ENCODE measurements at places on chromosomes 11 and 22.

DNA sequence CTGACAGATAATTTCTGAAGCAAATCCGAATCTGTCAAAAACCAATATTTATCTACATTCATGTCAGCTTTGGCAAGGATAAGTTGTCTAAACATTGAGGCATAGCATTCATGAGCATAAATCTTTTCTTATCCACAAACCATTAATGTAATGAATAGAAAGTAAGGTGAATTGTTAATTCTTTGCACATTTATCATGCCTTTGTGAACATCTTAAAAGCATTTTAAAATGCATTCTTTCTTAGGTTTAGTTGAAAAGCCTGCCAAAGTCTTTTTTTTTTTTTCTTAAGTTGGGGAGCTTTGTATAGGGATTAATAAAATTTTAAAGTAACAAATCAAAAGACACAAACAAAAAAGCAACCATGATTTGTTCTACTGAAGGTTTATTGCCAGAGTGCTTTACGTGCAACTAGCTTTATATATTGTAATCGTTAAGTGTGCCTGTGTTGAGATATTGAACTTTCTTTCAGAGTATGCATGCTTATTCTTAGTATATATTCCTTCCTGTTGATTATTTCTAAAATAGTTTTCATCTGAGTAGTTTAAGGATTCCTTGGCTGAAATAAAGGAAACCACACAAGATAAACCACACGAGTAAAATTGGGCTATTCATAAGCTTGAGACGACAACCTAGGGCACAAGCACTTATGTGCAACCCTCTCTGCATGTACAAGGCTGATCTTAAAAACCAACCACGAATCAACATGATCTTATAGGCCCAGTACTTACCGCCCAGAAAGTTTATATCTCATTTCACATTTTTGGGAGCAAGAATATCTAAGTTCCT lies 1110.9 kb upstream of the CNTN5 start:
- peak; percentile 90 for DNase-seq

- DNase-seq, result no peak
These were observed 7.6 kb upstream of the OR52K2 start for GRCh38 chr11:4441515-4441914.

DNA sequence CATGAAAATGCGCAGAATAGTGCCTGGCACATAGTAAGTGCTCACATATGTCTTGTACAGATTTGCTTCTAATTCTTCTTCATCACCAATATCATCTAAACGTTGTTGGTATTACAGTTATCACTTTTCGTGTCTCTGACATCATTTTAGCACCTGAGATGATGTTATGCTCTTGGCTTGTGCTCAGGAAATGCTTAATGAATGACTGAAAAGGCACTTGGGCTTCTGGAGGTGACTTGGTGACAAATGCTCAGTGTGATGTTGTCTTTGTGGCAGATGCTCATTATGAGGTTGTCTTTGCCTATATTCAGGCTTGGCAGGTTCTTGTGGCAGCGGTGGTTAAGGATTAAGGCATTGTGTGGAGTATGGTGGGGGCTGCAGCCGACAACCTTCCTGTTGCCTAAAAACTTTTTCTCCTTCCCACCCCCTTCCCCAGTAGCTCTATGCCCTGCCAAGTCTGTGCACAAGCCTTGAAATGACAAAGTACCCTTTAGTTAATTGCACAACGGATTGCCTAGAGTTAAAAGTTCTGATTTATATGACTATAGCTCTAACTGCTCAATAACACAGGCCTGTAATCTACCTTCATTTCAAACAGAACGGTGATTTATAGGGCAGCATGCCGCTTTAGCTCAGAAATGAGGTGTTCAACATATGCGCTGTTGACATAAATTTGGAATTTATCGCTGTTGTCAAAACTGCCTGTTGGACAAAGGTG lies 82.5 kb downstream of the ZBTB16 start:
- DNase-seq, result no peak

DNA sequence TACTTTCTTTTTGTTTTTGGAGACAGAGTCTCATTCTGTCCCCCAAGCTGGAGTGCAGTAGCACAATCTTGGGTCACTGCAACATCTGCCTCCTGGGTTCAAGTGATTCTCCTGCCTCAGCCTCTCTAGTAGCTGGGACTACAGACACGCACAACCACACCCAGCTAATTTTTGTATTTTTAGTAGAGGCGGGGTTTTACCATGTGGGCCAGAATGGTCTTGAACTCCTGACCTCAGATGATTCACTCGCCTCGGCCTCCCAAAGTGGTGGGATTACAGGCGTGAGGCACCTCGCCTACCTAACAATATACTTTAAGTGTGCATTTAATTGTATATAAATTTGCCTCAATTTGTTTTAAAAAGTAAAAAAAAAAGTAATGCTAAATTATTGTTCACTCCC lies 38.4 kb downstream of the GRK3 start:
- no peak for DNase-seq

DNA sequence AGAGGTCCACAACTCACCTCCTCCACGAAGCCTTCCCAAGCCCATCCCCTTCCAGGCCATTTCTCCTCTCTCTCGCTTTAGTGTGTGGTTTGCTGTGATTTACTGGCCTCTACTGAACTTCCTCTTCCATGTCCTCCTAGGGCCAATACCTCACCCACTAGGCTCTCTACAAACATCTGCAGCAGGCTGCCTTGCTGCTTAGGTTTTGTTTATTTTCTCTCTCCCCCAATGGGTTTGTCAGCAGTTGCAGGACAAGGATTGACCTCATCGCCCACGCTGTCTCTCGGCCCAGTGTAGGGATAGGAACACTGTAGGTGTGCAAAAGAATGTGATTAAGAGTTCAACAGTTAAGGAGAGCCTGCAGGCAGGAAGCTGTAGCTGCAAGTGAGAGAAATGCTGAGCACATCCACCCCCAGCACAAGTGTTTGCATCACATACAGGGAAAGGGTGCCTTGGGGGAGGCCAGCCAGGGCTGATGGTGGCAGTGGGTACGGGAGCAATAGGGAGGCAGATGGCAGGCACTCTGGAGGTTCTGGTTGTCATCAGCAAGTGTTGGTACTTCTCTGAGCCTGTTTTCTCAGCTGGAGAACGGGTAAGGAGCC lies 1.4 kb downstream of the PC start:
- DNase-seq, result no peak

DNA sequence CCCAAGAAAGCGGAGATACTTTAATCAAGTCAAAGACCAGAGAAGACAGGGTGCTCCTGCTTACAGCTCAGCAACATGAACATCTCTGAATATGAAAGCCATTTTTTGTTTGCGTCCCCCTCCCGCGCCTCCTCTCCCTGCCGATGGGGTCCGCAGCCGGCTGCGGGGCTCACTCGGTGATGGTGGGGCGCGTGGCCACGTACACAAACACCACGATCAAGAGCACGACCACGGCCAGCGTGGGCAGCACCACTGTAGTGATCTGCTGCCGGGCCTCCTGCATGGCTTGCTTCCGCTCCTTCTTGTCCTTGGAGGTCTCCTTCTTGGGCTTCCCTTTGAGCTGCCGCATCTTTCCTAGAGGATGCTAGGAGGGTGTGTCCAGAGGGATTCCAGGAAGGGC lies 64.3 kb downstream of the SMCO4 start:
- no peak for DNase-seq

- no peak for DNase-seq
These were observed 189.9 kb downstream of the ARHGAP42 start for GRCh38 chr11:100876815-100877520.

- peak; percentile 78 for DNase-seq
These were observed 66.5 kb downstream of the CCDC34 start for GRCh38 chr11:27296497-27296896.

GRCh38 chr11:112320668-112321067 lies 60.0 kb upstream of the PLET1 start:
- peak; percentile 19 for DNase-seq

GRCh38 chr11:132263241-132263640 lies 892.8 kb downstream of the NTM start:
- DNase-seq, result no peak

- no peak for DNase-seq
These were observed 136.2 kb upstream of the SEZ6L start for GRCh38 chr22:26033071-26033470.

- DNase-seq, result no peak
These were observed 2.9 kb downstream of the MICAL3 start for GRCh38 chr22:18021431-18021830.

GRCh38 chr11:117704395-117705100 lies 92.5 kb downstream of the DSCAML1 start:
- no peak for DNase-seq

DNA sequence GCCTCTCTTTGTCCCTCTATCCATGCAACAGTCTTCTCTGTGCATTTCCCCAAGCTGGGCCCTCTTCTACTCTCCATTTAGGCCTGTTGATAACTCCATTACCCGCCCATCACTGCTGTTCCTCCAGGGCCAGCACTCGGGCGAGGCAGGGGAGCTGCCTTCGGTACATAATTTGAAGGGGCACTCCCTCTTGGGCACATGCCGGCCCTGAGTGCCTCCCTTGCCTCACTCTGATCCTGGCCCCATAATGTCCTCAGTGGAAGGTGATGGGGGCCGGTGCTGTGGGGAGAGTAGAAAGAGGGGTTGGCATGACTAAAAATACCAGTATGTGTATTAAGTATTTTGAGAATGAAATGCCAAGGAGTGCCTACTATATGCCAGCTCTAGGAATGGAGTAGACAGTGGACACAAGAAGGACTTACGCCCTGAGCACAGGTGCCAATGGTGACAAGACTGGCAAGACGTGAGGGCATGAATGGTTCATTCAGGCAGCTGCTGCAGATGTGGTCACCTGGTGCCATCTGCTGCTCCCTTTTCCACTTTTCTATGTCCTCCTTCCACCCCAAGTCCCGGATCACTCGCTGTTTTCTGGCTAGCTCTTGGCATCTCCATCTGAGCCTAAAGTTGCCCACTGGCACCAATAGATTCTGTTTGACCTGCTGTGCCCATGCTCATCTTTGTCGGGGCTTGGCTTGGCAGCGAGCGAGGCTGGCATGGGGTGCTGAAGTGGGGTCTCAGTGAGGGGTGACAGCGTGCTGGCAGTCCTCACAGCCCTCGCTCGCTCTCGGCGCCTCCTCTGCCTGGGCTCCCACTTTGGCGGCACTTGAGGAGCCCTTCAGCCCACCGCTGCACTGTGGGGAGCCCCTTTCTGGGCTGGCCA lies 22.6 kb downstream of the TMEM218 start:
- no peak for DNase-seq

DNA sequence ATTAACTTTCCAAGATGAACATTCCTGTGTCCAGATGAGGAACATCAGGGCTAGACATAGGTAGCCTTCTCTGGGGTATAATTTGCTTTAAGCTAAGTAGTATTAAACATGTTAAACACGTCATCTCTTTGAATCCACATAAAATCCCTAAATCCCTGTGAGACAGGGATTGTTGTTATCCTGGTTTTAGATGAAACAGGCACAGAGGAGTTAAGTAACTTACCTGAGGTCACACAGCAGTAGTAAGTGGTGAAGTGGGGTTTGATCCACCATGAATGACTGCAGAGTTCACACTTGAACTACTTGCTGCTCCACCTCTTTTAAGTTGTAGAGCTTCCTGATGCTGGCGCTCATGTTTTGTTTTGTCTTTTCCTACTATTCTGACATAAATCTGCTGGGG lies 82.6 kb upstream of the NNMT start:
- no peak for DNase-seq

DNA sequence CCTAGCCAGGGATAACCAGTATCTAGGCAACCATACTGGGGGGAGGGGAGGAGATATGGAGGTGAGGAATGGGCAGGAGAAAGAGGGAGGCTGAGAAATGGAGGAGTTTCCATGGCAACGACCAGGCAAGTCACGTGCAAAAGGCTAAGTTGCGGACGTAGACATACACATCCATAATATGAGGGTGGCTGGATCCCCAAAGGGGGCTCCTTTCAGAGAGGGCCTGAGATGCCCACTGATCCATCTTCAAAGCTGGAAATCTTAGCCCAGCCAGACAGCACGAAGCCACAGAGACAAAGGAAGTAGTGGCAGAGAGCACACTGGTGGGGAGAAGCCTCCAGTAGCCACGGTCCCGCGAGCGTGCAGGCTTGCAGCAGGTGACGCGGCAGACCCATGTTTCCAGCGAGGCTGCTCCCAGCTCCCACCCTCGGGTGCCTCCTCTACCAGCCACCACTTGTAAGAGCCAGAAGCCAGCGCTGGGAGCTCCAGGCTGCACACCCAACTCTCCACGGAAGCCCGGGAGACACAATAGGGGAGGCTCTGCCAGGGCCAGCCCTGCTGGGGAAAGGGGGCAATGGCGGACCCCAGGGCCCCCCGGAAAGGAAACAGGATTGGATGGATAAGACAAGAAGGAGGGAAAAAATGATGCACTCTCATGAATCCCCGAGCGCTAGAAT lies 938 bp downstream of the FXYD6 start:
- DNase-seq, result no peak

GRCh38 chr11:66051766-66052663 lies at the start of gene SF3B2:
TSS of gene SF3B2 (plus strand) at chr11:66052364. CDS start at chr11:66052385, 21 bp downstream.
- peak; percentile 97 for DNase-seq

- no peak for DNase-seq
These were observed 38.6 kb upstream of the SOX6 start for GRCh38 chr11:16394947-16395346.

GRCh38 chr22:31346255-31346732 lies at the start of gene PATZ1:
TSS of gene PATZ1 (minus strand) at chr22:31346346. CDS start at chr22:31345602, 744 bp downstream.
- DNase-seq, result peak; percentile 70

GRCh38 chr11:17002543-17002942 lies 11.7 kb downstream of the PLEKHA7 start:
- DNase-seq, result no peak

DNA sequence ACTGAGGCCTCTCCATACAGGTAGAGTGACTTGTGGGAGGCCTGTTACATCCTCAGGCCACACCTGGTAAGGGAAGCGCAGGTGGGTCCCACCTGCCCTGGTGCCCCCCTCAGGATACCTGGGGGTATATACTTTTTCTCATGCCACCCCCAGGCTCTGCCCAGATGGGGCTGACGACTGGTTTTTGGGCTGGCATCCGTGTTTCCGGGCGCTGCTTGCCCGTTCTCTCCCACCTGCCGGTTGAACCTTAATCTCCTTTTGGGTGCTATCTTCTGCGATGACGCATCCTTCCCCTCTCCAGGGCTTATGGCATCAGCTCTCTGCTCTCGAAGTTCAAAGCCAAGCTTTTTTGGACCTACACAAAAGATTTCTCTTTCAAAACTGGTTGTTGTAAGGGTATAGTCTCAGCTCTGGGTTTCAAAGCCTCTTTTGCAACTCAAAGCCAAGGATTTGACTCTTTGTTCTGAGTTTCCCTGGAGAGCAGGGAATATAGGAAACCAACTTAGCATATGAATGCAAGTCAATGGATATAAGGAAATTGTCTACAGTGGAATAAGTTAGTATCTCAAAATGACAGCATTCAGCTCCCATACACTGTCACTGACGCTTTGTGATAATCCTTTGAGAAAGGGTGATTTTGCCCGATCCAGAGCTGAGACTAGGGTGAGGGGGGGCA lies 8.6 kb upstream of the LRRC10B start:
- DNase-seq, result peak; percentile 72

- no peak for DNase-seq
These were observed 16.3 kb downstream of the DGKZ start for GRCh38 chr11:46363455-46364005.

DNA sequence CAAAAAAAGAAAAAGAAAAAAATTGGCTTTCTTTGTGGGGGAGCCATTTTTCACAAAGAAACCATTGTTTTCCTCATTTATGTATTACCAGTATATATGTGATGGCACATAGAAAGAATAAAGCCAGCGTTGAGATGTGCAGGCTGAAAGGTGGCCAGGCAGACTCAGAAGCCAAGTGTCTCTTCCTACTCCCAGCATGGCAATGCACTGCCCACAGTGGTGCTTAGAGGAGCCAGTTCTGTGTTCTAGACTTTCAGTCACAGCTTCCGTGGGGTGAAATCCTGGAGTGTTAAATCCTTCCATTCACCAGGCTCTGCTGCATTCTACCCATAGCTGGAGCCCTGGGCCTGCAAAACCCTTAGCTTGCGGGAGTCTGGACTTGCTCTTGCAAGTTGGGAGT lies 18.9 kb downstream of the SNAP29 start:
- DNase-seq, result no peak

Data from HAP-1 (cell line).